ENCODE measurements at places on chromosomes 2 and 18. TPM values are rescaled to one million over a fixed set of nuclear protein-coding genes. Genes with fewer than 3 reads are reported as not detected.

Gene PJVK
- total RNA-seq: 1.0 TPM

Gene CTDSP1
- 63.8 TPM for total RNA-seq

Gene CD28
- not detected for total RNA-seq

Gene TP53I3
- total RNA-seq: 20.2 TPM

Gene LYG2
- not detected for total RNA-seq

Gene GDF7
- total RNA-seq: under 0.01 TPM

Gene IL36RN
- not detected for total RNA-seq

Gene SPP2
- not detected for total RNA-seq

Gene HRH4
- total RNA-seq: 0.12 TPM

Gene KCNJ13
- total RNA-seq: not detected

Gene LOXL3
- 2.9 TPM for total RNA-seq

Gene SKOR2
- not detected for total RNA-seq

Gene SERPINB8
- total RNA-seq: 52.9 TPM

Gene UGT1A1
- not detected for total RNA-seq

Gene TTN
- total RNA-seq: 2.0 TPM

Gene KCNJ3
- total RNA-seq: not detected

Gene RRM2
- total RNA-seq: 62.5 TPM

Gene FOXD4L1
- total RNA-seq: 0.25 TPM

Gene COL6A3
- total RNA-seq: 0.17 TPM

Gene STPG4
- not detected for total RNA-seq

Gene PROM2
- total RNA-seq: 0.06 TPM

Gene BOLL
- not detected for total RNA-seq

Gene POTEC
- not detected for total RNA-seq

Gene CFAP53
- total RNA-seq: 0.35 TPM

Gene NBAS
- 58.6 TPM for total RNA-seq

Data from NCI-H460 (cell line).